ENCODE measurements at places on chromosomes 11 and 22.
A peak's percentile ranks its signal among the peaks of the same experiment; 100 is the strongest.

GRCh38 chr11:67303132-67303834 is at the start of gene SSH3:
Gene SSH3, plus strand, starts transcription at chr11:67303530. Its CDS starts 96 bp downstream, at chr11:67303626.
- peak; percentile 49 for DNase-seq

- DNase-seq, result no peak
These were observed 461.6 kb downstream of the ETS1 start for GRCh38 chr11:128125723-128126122.

GRCh38 chr22:46104170-46104880 is 46.0 kb upstream of the PPARA start:
- DNase-seq, result no peak

- no peak for DNase-seq
These were observed 28.5 kb downstream of the CD44 start for GRCh38 chr11:35167426-35167954.

- no peak for DNase-seq
These were observed 72.8 kb upstream of the KCNQ1OT1 start for GRCh38 chr11:2772544-2773031.

Measured in stimulated activated CD4-positive, alpha-beta T cell treated with anti-CD3 and anti-CD28 coated beads, Interleukin-2, amount 100 ng/mL, for 48 hours (primary cell).